ENCODE measurements at places on chromosomes 1 and 21.
A peak's percentile ranks its signal among the peaks of the same experiment; 100 is the strongest.

DNA sequence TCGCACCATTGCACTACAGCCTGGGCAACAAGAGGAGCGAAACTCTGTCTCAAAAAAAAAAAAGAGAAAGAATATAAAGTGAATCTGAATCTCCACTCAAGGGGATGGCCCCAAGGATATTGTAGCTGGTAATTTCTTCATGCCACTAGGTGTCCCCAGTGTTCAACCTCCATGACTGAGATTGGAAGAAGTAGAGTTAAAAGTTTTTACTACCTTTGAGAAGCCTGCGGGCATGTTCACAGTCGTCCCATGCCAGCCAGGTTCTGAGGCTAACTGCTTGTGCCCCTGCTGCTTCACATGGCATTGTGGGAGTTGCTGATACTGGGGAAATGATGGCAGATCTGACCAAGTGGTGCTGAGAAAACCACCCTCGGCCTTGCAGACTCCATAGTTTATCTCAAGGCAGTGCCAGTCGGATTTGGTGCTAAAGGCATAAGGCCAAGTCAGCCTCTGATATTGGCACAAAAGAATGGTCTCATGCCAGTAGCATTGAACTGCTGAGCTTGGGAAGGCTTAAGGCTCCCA is 10.8 kb upstream of the SHISA4 start:
- peak; percentile 21 for DNase-seq

DNA sequence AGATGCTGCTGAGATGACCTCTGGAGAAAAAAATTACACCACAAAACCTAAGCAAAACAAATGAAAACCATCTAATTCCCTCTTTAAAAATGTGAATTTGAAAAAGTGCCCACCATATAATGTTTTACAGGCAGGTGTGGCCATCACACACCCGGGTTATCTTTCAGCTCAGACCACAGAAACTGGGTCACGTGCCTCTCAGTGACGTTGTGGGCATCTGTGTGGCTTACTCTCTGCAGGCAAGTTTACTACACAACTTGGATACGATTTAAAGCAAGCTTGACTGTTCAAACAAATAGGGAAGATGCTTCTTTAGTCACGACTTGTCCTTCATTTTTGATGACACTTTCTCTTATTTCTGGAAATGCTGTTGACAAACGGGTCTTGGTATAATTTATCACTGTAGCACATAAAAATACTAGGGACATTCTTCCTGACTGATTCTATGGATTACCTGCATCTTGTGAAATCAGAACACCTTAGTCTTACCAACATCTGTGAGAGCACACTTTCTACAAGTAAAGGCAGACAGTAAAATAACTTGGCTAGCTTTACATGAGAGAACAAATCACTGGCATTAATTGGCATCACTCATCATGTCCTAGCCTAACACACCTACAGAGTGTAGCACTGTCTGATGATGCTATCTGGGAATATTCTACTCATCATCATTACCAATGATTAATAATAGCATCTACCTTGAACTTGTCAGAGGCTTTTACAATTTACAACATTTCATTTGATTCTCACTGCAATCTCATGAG is 89.3 kb upstream of the EDEM3 start:
- DNase-seq = peak; percentile 77

DNA sequence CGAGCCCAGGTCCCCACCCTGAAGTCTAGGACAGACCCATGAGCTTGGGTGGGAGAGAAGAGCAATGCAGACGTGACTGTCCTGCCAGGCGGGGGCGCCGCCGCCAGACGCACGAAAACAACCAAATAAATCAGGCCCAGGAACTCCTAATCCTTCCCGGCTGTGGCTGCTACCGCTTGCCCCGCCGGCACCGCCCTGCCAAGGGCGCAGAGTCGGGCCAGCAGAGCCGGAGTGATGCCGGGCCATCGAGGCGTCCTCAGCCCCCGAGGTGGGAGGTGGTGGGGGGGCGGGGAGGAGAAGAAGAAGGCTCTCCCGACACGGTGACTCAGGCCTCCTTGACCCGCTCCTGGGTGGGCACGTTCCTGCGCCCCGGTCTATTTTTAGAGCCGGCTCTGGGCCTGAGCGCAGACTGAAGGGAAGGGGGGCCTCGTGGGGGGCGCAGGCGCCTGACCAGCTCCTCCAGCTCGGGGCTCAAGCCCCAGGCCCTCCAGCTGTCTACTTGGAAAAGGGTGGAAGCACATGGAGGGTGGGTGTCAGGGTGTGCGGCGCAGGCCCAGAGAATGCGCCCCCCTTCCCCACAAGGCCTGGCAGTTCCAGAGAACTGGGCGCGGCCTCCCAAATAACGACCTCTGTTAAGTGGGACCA is 10.7 kb upstream of the COL16A1 start:
- peak; percentile 17 for DNase-seq

- DNase-seq = no peak
Observed at GRCh38 chr1:216958569-216958968, 235.3 kb upstream of the ESRRG start.

DNA sequence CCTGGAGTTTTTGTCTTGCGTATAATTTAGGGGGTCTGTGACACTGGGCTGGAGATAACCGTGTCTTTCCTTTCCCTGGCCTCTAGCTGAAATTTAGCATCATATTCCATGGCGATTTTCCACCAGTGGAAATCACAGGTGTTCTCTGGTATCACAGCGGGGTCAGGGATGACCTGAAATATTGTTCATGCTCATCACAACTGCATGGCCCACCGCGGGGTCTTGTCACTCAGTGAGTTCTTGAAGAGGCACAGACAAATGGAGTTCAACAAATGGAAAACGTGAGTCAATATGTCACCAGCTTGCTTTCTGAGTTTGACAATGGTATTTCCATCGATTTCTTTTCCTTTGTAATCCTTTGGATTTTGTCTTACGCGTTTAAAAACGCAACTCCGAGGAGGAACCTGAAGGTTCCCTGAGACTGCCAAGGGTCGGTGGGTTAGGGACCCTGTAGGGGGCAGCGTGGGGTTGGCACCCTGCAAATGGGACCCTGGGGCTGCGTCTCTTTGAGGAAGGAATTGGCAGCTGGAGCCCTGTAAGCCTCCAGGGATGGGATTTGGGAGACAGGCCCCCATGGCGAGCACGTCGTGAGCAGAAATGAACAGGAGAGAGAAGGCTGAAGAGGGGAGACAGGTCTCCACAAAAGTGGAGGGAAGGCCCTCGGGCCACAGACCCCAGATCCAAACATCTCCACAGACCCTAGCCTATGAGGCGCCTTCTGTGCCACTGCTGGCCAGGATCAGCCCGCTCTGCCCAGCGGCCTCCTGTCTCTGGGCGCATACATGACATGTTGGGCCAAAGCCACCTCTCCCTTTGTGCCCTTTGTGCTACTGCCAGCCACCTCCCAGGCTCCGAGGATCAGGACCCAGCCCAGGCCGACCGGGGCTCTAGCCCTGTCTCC is 32.1 kb upstream of the RUNX3 start:
- DNase-seq = no peak

GRCh38 chr21:46199436-46200373 is 15.4 kb upstream of the SPATC1L start:
- no peak for DNase-seq

DNA sequence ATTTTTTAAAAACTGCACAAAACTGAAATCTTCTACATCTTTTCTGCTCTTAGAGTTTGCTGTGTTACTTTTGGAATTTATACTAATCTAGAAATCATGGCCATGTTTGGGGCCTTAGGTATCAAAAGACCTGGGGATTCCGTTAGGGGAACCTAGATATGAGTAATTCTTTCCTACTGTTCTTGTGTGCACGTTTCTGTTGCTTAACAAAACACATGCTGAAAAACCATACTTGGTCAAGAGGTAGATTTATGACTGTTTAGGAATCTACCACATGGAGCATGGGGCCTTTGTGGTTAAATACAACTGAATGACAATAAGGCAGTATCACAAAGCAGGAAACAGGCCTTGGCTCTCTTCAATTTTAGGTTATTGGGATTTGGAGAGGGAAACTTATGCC is 291.9 kb upstream of the USP25 start:
- no peak for DNase-seq

DNA sequence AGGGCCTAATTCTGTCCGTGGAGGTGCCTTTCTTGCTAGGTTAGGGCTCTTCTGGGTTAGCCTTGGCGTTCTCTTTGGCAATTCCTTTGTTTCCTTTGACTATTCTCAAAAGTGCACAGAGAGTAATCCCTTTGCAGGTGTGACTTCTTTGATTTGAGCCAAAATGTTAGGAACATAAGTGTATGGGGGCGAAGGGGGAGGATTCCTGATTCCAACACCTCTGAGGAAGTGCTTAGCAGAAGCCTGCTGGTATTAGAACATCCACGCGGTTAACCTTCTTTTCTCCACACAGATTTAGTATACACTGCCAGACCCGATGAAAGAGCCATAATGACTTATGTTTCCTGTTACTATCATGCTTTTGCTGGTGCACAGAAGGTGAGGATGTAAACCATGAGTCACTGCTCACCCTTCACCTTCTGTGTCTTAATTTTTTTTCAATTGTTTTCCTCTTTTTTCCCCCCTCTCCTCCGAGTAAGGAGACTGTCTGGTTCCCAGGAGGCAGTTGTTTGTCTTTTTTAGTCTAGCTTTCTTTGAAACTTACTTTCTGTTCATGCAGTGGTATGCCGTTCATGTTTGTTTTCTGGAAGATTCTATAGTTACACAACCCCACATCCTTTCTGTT is 48.0 kb downstream of the ACTN2 start:
- no peak for DNase-seq

DNA sequence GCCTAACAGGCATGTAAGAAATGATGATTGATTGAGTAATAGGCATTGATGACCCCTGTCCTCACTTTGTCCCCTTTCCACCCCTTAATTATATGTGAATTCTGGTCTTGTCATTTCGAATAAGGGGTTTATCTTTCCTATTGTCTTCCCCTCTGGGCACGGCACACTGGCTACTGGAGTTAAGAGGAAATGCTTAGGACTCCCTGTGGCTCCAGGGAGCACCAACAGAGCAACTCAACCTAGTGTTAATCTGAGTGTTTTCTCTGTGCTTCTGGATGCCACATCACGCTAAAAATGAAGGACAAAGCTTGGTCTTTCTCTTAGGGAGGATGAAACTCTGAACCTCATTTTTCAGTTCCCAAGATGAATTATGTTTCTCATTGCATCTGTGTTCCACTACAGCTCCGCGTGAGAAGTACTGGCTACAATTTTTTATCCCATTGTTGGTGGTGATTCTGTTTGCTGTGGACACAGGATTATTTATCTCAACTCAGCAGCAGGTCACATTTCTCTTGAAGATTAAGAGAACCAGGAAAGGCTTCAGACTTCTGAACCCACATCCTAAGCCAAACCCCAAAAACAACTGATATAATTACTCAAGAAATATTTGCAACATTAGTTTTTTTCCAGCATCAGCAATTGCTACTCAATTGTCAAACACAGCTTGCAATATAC is 5.3 kb downstream of the FCER1A start:
- DNase-seq = no peak

GRCh38 chr1:12654004-12654567 is 10.2 kb downstream of the AADACL4 start:
- no peak for DNase-seq

DNA sequence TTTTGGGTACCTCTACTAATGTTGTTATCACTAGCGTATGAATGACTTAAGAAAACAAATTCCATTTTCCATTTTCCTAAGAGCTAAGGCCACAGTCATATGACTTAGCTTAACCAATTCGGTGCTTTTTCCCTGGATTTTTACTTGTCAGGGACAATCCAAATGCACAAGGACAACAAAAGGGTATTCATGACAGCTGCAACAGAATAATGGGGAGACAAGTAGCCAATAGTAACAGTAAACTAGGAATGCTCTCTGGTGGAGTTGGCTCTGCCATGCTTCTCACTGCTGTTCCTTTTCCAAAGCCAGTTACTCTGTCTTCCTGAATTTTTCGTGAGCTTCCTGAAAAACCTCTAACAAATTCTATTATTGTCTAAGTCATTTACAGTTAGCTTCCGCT is 52.9 kb downstream of the LRRIQ3 start:
- no peak for DNase-seq

GRCh38 chr21:14630556-14631069 is 84.5 kb upstream of the SAMSN1 start:
- DNase-seq = peak; percentile 56

- DNase-seq = no peak
Observed at GRCh38 chr1:205448540-205449253, 7.1 kb downstream of the BLACAT1 start.

- no peak for DNase-seq
Observed at GRCh38 chr1:60436186-60436585, 362.6 kb upstream of the C1orf87 start.

GRCh38 chr1:178498896-178499675 is 2.3 kb upstream of the CLEC20A start:
- no peak for DNase-seq

GRCh38 chr1:70504821-70505193 is 93.7 kb downstream of the CTH start:
- no peak for DNase-seq

- DNase-seq = no peak
Observed at GRCh38 chr1:75725861-75726361, 1.4 kb downstream of the ACADM start.

DNA sequence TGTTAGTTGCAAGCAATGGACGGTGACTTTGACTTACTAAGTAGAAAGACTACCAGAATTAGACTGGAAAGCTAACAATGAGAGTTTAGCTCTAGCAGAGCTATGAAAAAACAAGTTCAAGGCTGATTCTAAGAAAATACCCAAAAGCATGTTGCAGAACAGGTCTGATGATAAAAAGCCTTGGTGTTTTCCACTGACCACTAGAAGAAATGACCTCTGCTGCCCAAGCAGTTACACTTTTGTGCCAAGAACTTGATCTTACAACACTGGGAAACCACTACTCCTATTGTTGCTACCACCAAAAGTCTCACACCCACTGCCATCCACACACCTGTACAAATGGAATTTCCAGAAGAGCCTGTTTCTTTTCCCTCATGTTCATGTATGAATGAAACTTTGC is 21.4 kb upstream of the NEK7 start:
- DNase-seq = no peak

- DNase-seq = no peak
Observed at GRCh38 chr1:21882721-21883415, 54.2 kb downstream of the HSPG2 start.

- no peak for DNase-seq
Observed at GRCh38 chr1:72000809-72001208, 281.5 kb downstream of the NEGR1 start.

DNA sequence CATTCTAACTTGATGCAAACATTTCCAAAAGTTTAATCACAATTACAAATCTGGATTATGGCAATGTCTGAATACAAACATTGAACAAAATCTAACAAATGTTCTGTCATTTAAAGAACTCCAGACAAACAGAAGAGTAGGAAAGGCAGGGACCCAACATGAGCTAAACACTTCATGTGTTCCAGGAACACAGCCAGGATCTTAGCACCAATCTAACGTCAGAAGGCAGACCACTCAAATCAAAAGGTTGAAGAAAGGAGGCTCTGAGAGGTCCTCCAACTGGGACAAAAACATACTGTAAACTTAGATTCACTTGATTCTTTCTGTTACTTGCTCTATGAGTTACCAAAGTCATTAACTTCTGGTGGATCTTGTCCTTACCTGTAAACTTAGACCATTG is 374.0 kb downstream of the NEGR1 start:
- no peak for DNase-seq

- DNase-seq = no peak
Observed at GRCh38 chr1:35222322-35223083, 29.6 kb upstream of the SFPQ start.

Data from CD4-positive, alpha-beta T cell treated with Interleukin-4 for 4 hours (primary cell).